ENCODE measurements at places on chromosomes 16 and 17.

DNA sequence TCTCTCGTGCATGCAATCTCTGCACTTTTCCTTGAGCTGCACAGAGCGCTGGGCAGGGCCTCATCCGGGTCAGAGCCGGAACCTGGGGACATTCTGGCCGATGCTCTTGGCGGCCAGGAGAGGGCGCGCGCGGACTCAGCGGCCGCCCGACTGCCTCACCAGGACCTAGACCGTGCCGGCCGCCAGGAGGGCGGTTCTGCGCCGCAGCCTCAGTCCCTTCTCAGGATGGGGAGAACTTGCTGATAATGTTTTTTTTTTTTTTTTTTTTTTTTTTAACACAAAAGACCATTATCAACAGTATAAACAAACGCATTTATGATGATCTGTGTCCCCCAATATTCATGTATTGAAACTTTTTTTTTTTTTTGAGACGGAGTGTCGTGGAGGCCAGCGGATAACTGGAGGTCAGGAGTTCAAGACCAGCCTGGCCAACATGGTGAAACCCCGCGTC, 8.1 kb upstream of the FLYWCH2 start:
- peak; percentile 15 for DNase-seq

DNA sequence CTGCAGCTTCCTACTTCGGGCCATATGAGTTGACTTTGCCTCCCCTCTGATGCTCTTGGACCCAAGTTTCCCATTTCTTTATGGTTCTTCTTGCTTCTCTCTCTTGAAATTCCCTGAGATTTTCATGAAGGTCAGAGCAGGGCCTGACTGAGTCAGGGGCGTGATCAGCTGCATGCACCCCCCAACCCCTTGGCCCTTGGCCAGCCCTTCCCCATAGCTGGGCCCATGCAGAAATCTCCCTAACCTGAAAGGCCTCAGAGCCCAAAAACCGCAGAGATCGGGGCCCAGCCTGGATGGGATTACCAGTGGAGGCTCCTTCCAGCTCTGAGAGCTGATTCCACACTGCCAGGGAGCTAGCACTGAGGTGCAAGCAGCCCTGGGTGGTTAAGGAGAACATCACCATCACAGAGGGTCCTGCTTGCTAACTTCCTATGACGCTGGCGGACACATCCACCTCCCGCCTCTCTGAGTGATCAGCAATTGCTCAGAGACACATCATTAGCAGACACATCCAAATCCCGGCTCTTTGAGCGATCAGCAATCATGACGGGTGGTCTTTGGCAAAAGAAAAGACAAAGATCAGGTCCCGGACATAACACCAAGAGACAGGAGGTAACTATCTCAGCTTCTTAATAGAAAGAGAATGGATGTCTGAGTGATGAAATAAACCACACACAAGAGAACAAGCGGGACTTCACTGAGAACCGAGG, 161.5 kb downstream of the C16orf78 start:
- no peak for DNase-seq

DNA sequence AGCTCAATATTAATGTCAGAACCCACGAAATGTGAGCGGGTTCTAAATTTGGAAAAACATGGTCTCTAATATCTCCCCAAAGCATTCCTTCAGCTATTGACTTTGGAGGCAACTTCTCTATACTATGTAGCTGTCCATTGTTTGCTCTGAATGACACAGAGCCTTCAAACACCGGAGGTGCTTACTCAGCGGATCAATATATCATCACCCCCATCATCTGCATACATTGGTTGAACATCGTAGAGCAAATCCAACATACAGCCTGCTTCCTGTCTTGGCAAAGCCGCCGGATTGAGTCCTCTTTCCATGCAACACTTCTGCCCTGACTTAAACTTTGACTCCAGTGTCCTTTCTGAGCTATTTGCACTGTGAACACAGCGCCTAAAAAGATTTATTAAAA, 61.3 kb downstream of the C17orf67 start:
- DNase-seq = no peak

DNA sequence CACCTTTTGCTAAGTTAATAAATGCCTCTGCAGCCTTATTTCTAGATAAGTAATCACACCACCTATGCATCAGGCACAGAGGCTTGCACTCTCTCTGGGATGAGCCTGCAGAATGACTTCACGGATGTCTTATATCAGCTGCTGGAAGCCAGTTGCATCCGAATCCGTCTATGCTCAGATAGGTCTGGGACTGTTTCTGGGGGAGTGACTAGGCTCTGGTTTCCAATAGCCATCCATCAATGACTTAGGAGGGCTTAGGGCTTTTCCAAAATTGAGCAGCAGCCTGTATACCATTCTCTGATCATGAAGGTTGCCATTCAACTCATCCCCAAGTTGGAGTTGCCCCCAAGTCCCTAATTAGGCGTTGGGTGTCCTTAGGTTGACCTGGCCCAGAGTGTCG, 113.3 kb upstream of the ERCC4 start:
- DNase-seq = no peak

GRCh38 chr17:41683441-41684007, 5.2 kb upstream of the EIF1 start:
- no peak for DNase-seq

- no peak for DNase-seq
Measured at GRCh38 chr17:50027881-50028735, 27.8 kb upstream of the ITGA3 start.

DNA sequence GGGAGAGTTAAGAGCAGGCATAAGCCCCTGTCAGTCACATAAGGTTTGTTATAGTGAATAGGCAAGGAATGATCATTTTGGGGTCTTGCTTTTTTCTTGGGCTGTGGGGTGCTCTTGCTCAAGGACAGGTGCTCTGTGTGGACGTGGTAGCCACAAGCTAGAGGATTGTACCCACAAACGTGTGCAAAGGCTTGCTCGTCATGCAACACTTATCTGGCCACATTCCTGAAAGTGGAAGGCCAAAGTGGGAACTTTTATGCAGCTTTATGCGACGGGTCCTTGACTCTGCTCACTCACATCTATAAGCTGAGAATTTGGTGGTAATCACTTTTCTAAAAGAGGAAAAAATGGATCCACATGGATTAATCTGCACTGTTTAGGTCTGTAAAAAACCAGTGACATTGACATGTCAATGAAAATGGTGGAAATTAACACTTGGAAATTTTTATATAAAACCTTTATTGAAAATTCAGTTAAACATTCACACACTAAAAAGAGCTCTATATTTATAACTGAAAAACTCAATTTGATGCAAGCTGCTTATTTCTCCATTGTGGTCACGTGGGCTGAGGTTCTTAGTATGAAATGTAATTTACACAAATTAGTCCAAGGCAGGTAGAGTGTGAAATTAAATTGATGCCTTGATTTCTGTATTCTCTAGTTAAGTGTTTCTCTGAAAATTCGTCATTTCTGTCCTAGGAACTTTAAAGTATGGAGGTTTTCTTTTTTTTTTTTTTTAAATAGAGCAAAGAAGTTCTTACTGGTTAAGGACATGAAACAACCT, 162.3 kb downstream of the MSI2 start:
- no peak for DNase-seq

DNA sequence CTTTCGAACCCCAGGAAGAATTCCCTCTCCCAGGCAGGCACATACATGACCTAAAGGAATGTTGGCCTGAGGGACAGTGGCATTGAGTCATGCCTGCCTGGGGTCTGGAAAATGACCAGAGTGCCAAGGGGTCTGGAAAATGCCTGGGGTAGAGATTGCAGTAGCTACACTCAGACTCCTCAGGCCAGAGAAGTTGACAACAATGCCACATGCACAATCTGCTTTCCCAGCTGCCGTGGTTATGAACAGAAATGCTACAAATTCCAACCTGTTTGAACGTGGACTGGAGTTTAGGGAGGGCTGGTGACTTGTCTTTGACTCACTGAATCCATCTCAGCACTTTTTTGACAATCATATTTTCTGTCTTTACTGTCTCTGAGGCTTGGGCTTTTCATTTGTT, 250.0 kb downstream of the ABCC12 start:
- no peak for DNase-seq

DNA sequence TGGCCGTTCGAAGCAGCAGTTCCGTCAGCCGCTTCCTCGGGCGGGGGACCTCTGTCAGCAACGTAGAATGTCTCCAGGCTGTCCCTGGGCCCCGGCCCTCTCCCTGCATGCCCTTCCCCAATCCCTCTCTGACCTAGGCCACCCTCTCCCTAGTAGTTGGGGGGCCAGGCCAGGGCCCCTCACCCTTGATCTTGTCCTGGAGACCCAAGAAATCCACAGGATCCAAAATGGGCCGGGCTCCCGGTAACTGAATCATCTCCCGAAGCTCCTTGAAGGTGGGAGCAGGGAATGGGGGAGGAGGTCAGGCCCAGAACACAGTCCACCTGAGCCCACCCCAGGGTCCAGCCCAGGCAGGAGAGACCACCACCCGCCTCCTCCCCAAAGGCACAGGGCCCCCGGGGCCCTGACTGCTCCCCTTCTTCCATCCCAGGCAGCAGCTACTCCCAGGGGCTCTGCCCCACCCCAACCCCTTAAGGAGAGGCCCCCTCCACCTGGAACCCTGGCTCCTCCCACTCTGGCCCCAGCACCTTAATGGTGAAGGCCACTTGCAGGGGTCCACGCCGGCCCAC, 4.7 kb upstream of the GRIN2C start:
- DNase-seq = no peak

DNA sequence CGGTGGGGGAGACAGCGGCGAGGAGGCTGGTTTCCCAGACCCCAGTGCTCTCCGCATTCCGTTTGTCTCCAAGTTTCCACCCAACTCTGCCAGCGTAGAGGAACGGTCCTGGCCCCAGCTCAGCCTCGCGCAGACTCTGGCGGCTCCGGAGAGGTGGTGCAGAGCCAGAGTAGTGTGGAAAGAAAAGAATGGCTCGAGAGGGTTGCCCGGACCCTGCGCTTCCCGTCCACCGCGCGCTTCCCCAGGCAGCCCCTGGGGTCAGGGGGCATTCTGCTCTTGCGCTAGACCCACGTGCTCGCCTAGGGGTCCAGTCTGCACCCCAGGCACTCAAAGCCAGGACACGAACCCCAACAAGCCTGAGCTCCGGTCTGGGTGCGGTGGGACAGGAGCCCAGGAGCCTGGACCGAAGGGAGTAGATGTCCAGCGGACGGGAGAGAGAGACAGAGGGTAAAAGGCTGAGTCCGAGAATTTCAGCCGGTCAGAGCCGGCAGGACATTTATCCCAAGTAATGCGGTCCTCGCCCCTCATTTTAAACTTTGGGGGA, 3.8 kb downstream of the PMP22 start:
- DNase-seq = no peak

DNA sequence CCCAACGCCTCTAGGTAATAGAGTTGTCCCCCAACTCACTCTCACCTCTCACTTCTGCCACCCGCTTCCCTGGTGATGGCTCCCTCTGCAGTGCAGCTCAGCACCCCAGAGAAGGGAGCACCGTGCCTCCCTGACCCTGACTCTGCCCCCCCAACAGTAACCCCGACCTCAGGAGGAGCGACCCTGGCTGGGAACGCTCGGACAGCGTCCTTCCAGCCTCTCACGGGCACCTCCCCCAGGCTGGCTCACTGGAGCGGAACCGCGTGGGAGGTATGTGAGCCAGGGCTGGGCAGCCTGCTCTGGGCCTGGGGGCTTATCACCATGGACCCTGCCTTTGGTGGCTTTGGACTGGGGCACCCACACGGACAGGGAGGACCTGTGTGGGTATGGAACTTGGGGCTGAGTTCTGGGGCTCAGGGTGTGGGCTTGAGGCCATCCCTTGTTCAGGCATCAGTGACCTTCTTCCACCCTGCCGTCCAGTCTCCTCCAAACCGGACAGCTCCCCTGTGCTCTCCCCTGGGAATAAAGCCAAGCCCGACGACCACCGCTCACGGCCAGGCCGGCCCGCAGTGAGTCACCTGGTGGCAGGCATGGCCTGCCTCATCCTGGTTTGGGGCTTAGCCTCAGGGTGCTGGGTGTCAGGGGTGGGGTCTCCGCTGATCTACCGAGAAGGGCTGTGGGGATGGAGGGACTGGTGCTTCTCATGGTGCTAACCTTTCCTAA, 6.7 kb upstream of the C17orf107 start:
- DNase-seq = no peak

DNA sequence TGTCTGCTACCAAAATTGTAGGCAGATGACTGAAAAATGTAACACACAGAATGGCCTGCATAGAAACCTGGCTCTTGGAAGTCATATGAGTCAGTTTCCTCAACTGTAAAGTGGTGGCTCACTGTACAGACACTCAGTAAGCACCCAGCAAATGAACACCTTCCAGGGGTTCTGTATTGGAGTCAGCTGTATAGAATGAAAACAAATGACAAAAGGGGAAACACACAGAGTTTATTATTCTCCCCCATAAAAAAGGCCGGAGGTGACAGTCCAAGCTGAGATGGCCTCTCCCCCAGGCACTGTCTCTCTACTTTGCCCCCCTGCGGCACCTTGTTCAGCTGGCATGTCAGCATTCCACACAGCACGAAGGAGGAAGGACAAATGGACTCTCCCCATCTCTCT, 6.2 kb upstream of the MEOX1 start:
- no peak for DNase-seq

DNA sequence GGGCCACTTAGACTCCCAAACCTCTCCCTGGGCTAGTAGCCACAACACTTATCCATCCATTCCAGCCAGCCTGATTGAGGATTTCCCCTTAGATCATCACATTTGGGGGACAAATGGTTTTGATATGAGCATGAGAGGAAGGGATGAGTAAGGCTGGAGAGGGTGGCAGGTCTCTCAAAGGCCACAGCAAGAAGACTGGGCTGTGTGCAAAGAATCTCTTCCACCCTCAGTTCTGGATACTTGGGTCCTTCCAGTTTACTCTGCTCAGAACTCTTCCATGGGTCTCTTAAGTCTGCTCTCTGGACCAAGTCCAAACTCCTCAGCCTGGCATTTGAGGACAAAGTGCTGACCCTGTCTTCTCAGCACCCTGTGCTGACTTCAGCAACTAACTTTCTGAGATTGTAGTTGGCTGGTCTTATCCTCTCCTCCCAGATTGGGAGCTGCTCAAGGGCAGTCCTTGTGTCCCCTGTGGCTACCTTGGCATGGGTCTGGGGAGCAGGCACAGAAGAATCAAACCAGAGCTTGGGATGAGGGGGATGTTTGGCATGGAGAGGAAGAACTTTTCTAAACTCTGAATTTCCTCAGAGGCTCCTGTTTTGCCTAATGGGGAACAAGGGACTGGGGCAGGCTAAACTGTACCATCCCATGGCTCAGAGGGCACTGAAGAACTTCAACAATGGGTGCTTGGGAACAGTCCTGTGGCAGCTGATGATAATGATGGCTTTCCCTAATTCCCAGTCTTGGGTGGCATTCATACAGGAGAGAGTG, 3.1 kb upstream of the NFATC3 start:
- DNase-seq = no peak

- DNase-seq = no peak
Measured at GRCh38 chr17:49980703-49981197, 11.8 kb downstream of the DLX4 start.

DNA sequence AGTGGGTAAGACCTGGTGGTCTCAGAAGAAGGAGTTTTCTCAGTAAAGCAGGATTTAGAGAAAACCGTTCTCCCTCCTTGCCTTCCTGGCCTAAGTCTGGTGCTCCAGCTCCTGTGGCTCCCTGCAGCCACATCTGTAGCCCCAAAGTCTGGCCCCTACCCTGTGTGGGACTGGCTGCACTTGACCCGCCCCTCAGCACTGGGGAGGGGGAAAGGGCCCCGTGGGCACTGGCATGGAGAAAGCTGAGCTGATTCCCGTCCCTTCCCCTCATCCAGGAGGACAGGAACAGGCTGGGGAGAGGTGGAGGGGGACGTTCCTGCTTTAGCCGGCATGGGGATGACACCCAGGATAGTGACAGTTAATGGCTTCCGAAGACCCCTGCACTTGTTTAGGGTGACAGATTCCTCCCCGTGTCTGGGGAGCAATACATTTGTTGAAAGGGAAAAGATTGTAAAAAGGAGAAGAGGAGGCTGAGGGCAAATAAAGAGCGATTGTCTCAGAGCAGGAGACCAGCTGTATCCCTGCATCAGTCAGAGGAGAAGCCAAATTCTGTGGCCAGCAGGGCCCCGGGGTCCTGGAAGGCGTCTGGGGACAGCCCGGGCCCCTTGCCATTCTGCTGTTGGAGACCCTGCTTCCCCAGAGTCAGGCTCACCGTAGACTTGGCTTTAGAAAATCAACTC, 37.9 kb downstream of the GRIN2C start:
- DNase-seq = no peak
